Stimulated activated CD4-positive, alpha-beta T cell treated with anti-CD3 and anti-CD28 coated beads, Interleukin-1b, Interleukin-23, amount 100 ng/mL, for 4 hours (primary cell): ENCODE measurements at places on chromosomes 6 and 20.

- DNase-seq: no peak
Measured at GRCh38 chr6:153976921-153977693, 61.9 kb upstream of the OPRM1 start.

- no peak for DNase-seq
Measured at GRCh38 chr6:53327017-53327395, 21.7 kb downstream of the ELOVL5 start.

DNA sequence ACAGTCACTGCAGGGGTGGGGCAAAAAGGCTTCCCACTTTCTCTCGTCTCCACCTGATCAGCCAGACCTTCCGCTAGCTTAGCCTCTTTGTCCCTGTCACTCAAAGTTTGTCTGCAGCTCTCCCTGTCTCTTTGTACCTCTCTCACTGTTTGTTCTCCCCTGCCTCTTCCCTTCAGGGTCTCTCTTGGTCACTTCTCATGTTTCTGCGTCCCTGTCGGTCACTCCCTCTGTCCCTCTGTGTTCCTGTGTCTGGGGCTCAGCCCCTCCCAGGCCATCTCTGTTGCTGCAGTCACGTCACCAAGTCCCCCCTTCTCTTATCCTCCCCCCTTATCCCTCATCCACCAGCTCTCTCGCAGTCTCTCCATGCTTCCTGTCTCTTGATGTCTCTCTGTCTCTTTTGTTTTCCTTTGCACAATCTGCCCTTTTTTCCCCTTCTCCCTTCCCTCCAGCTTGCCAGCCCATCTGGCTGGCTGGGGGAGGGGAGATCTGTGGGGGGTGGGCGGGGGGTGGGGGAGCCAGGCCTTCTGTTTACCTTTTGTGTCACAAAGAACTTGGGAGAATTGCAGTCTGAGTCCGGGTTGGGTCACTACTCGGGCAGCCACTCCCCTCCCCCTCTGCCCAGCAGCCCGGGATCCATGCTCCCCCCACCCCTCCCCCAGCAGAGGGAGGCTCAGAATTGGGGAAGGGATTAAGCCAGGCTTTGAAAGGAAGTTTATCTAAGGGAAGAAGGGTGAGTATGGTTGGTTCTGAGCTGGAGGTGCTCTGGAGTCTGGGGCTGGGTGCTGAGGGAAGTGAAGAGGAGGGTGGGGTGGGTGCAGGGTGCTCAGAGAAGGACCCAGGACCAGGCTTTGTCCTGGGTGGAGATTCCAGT lies 32.3 kb downstream of the FOXP4 start:
- DNase-seq: no peak

DNA sequence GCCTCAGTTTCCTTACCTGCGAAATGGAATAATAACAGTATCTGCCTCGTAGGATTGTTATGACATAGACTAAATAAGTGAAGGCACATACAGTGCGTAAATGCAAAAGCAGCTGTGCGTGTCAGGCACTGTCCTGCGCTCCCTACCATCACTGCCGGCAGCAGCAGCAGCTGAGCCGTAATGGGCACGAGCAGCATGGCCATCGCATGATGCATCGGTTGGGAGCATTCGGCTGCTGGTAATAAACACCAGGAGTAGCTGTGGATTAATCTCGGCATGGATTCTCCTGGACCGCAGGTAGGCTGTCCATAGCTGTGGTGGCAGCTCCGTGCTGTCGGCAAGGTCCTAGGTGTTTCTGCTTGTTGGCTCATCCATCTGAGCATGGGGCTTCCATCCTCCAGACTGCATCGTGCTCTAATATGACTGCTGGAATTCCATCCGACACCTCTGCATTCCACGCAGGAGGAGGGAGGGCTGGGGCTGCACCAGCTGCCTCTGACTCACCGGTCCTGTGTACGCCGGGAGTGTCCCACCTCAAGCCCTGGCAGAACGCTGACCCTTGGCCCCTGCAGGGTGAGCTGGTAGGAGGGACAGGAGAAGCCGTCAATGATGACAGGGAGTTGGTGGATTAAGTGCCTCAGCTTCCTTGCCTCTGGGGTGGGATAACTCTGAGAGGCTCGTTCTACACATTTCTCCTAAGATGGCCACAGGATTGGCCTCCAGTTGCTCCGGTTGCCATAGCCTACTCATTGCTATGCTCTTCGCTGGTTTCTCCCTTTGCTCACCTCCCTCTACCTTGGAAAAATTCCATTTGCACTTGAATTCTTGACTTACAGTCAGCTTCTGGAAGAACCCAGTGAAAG lies 100.9 kb upstream of the PMEPA1 start:
- DNase-seq: no peak

- DNase-seq: no peak
Measured at GRCh38 chr6:12182676-12183075, 107.5 kb upstream of the EDN1 start.

DNA sequence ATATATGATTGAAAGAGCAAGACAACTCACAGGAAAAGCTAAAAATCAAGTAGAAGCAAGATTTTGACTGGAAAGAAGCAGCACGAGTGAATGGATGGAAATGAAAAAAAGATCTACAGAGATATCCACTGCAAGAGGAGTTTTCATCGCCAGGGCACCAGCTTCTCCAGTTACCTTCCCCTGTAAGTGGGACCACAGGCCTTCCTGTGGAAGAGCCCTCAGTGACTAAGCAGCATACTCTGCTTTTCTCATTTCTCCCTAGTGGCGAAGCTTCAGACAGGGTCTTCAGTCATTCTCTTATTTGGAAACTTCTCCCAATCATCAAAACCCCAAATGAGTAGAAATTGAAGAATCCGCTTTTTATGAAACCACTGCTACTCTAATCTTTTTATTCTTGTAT lies 40.5 kb downstream of the ADGRB3 start:
- DNase-seq: no peak

DNA sequence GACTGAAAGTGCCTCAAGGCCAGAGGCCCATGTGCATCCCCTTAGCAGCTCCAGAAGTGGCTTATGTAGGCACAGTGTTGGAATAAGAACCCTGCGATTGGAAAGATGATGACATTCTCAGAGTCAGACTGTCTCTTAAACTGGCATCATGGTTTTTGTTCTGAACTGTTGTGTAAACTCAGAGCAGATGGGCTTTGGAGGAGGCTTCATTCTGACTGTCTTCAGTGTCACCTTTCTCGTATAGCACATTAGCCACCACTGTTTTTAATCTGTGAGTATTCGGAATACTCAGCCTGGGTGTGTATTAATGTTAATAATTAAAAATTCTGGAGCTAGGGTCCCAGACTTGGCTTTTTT lies 140.9 kb downstream of the JARID2 start:
- no peak for DNase-seq

DNA sequence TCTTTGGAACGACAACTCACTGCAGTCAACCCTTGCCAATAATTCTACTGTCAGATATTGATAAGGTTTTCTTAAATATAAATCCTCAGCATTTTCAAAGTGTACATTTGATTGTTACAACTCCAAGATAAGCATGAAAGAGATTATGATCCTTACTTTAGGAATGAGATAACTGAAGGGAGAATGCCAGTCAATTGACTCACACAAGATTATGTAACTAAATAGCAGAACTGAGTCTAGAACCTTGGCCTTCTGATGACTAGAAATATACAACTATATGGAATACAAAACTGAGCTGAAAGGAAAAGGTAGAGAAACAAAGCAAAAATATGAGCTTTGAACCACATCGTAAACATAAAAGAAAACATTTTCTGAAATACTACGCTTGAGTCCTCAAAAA lies 26.9 kb upstream of the STXBP5 start:
- DNase-seq: no peak

- no peak for DNase-seq
Measured at GRCh38 chr6:38773338-38773737, 58.2 kb downstream of the DNAH8 start.

DNA sequence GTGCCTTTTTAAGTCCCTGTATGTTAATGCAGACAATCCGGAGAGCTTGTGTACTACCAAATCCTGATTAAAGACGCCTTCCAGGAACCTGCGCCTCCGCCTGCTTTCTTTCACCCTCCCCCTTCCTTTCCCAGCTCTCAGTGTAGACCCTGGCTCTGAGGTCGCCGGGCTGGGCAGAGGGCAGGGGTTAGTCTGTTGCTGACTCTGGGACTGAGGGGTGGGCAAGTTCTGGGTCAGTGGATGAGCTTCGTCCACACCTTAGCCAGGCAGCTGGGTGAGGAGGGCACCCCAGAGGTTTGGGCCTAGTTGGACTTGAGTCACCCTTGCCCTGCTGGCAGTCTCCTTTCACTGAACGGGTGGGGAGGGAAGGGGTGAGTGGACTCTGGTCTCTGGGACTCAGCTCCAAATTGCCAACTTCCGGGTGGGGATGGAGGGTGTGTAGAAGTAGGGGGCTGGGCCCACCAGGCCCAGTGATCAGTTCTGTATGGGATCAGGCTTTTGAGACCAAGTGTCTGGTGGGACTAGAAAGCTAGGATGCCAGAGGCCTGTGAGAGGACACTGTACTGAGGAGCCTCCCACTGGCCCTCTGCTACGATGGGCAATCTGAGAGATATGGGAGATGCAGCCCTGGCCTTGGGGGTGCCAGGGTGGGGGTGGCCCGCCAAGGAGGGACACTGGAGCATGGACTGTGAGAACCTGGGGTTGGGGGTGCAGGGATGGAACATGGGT lies 21.3 kb upstream of the SLC22A7 start:
- DNase-seq: no peak

DNA sequence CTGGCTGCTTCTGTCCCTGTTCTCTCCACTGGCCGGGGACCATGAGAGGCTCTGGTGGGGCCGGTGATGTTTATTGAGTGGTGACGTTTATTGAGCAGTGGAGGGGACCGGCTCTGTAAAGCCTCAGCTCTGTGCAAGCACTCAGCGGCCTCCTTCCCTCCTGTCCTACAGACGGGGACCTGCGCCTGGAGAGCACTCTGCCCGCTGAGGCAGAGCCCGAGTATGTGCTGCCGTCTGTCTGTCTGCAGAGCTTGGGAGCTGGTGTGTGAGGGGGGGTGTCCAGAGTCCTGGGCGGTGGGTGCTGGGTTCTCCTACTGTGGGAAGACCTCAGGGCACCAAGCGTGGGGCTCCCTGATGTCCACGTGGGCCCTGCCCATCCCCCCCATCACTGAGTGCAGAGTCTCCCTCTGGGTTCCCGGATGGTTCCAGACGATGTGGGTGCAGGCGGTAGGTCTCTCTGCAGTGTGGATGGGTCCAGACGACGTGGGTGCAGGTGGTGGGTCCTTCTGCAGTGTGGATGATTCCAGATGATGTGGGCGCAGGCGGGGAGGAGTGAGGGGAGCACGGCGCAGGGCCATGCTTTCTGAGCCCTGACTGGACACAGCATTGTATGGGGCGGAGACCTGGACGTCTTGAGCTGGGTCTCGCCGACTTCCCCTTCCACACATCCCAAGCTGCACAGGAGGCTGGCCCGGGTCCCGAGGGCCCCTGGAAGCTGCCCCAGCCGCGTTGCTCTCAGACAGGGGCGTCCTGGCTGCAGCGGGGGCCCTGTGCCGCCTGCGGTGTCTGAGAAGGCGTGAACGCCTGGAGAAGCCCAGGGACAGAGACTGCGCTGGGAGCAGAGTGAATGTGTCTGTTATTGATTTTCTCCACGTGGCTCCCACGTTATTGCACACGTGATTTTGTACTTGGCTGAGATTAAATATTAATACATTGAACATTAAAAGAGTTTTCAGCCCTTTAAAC lies 14.9 kb upstream of the BHLHE23 start:
- no peak for DNase-seq

DNA sequence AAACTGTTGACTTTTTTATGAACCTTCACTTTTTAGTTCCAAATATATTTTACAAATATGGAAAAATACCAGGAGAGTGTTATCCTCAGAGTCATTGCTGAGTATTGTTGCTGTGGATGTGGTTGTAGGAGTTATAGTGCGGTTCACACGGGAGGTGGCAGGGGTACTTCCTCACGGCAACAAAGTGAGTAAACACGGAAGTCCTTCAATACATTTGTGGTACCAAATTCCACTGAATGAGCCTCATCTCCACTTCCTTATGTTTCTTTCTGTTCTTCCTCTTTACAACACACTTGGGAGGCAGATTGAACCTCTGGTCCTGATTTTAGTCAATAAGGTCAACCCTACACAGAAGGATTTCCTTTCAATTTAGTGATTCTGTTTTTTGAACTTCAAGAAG lies 371.8 kb downstream of the BTBD3 start:
- no peak for DNase-seq

DNA sequence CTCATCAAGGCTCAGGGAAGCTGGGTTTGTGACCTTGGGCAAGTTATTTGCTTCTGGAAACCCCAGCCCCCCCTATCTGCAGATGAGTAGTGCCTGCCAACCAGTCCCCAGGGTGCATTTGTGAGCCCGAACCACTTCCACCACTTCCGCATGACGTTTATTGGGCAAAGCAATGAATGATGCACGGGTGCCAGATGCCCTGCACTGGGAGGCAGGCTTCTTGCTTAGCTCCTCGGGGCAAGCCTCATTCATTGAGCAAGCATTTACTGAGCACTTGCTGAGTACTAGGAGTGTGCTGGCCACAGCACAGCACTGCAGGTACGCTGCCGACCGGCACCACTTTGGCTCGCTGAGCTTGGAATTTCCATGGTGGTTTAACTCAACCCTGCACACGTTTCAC lies 60.2 kb downstream of the GNAS-AS1 start:
- no peak for DNase-seq
